ENCODE measurements at places on chromosomes 1 and 21. TPM values are rescaled to one million over a fixed set of nuclear protein-coding genes. Genes with fewer than 3 reads are reported as not detected.

HOOK1 gene
- 0.63 TPM for total RNA-seq

TMEM81 gene
- 0.44 TPM for total RNA-seq

C1orf87 gene
- total RNA-seq, result not detected

ERG gene
- total RNA-seq, result 15.9 TPM

SUSD4 gene
- not detected for total RNA-seq

KIF2C gene
- 3.3 TPM for total RNA-seq

TRIM63 gene
- total RNA-seq, result 0.21 TPM

ANKRD35 gene
- total RNA-seq, result 11.2 TPM

UMODL1 gene
- total RNA-seq, result not detected

PLPPR4 gene
- 3.9 TPM for total RNA-seq

DPH2 gene
- 37.1 TPM for total RNA-seq
